ENCODE measurements at places on chromosomes 2 and 18.

- peak; percentile 64 for DNase-seq
Measured at GRCh38 chr2:16487686-16488085, 177.9 kb downstream of the CYRIA start.

DNA sequence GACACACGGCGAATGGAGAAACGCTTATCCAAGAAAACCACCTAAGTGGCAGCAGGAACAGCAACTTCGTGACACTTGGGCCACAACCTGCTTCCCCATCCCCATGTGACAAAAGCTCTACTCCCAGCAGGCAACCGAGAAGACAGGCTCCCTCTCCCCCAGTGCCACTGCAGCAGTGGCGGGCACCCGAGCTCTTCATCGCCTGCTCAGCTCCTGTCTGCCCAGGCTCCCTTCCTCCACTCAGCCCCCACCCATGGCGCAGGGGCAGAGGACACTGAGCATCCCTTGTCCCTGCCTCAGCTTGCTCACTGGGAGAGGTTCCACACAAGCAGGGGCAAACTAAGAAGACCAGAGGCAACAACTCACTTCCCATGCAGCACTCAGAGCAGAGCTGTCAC, 22.9 kb downstream of the SLC66A2 start:
- DNase-seq: no peak

DNA sequence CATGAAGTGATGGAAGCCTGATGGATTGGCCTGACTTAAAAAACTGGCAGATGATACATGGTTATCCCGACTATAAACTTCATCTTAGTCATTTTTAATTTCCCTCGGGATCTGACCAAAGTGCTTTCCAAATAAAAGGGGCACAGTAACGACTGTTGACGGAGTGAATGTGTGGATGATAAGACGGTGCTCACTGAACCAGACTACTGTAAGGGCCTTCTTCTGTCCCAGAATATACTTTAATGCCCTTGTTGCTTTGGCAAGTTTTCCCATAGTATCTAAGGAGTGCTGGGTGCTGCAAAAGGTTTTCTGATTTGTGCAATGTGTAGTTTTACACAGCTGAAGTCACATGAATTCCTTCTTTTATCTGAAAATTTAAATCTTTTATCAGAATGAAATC, 373.5 kb downstream of the DSEL start:
- no peak for DNase-seq

DNA sequence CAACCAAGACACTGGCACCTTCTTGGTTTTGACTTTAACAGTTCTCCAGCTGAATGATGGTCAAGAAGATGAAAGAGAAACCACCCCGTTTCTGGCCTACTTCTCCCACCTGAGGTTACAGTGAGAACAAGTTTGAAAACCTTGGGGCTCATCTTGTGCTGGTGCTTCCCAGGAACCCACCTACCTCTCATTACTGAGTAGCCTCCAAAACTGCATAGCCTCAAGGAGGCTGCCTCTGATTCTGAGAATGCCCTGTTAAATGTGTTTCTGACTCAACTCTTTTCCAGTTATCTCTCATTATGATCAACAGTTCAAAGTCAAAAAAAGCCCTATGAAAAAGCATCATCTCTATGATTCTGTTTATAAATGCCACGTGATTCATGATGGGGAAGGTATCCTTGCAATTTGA, 121.9 kb downstream of the CACNB4 start:
- DNase-seq: no peak

GRCh38 chr2:75788154-75788553, 77.4 kb upstream of the GCFC2 start:
- DNase-seq: no peak

- DNase-seq: peak; percentile 6
Measured at GRCh38 chr2:20674309-20674965, 7.5 kb downstream of the GDF7 start.

DNA sequence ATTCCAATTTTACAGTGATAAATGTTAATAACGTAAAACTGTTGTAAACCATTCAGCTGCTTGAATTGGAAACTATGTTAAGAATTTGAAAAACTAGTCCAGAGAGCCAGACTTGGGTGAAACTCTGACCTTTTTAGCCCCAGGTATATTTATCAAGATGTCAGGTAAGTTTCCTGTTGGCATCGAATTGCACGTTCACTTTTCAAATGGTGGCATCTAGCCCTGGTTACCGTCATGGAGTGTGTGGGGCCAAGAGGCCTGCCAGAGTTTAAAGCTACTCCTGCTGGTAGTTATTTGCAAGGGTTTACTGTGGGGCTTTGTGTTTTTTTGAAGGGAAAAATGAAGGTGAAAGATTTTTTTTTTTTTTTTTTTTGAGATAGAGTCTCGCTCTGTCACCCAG, 109.9 kb downstream of the WDSUB1 start:
- DNase-seq: no peak

Measured in retina (tissue), 1 donor.